ENCODE measurements at places on chromosomes 12 and 14.

GRCh38 chr12:2677142-2677880 lies 117.5 kb upstream of the FKBP4 start:
- DNase-seq: no peak

GRCh38 chr12:46843811-46844210 lies 18.0 kb upstream of the SLC38A4 start:
- DNase-seq: no peak

- no peak for DNase-seq
Observed at GRCh38 chr14:75886636-75887348, 95.0 kb downstream of the TGFB3 start.

- DNase-seq: no peak
Observed at GRCh38 chr14:73463411-73463810, 5.1 kb upstream of the NUMB start.

DNA sequence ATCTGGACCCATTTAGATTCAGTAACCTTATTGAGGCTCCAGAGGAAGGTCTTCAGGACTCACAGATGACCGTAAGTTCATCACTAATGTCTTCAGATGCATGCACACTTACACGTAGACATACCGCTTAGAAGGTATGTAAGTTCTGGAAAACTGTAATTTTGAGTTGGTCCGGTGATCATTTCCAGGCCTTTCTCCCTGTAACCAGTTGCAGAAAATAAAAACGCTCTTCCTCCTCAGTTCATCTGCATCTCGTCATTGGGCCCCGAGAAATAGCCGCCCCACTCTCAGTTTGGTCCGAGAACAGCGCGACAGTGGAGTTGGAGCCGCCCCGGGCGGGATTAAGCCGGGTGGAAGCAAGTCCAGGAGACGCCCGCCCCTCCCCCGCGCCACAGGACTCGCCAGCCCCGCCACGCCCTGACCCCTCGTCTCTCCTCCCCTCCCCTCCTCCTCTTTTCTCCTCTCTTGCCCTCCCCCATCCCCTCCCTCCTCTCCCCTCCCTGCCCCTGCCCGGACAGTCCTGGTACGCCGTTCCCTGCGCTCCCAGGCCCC lies 83.7 kb downstream of the TNFAIP2 start:
- DNase-seq: peak; percentile 71

GRCh38 chr12:113912760-113913329 lies 53.3 kb downstream of the RBM19 start:
- DNase-seq: peak; percentile 55

DNA sequence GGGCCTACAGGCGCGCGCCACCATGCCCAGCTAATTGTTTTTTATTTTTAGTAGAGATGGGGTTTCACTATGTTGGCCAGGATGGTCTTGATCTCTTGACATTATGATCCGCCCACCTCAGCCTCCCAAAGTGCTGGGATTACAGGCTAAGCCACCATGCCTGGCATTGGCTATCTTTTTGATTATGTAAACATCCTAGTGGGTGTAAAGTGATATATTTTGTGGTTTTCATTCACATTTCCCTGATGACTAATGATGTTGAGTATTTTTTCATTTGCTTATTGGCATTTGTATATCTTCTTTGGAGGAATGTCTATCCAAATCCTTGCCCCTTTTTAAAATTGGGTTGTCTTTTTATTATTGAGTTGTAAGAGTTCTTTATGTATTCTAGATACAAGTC lies 16.3 kb downstream of the CREBL2 start:
- no peak for DNase-seq

GRCh38 chr12:6914246-6914946 lies at the start of gene ENO2:
Gene ENO2, plus strand, starts transcription at chr12:6914580. Its CDS starts 1,253 bp downstream, at chr12:6915833.
- DNase-seq: peak; percentile 74

DNA sequence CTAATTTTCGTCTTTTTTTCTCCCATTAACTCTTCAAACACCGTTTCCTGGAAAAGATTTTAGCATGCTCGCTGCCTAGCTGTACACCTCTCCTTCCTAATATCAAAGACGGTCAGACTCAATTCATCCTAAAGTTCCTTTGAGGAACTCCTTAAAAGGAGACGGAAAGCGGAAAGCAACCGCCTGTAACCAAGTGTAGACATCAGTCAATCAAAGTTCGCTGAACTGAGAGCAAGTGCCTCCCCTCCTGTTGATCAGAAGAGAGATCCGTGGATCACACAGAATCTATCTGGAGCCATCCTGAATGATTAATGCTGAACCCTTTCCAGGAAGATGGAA lies 412 bp upstream of the TEP1 start:
- DNase-seq: peak; percentile 36

- peak; percentile 38 for DNase-seq
Observed at GRCh38 chr14:56118611-56119181, 485 bp downstream of the PELI2 start.

DNA sequence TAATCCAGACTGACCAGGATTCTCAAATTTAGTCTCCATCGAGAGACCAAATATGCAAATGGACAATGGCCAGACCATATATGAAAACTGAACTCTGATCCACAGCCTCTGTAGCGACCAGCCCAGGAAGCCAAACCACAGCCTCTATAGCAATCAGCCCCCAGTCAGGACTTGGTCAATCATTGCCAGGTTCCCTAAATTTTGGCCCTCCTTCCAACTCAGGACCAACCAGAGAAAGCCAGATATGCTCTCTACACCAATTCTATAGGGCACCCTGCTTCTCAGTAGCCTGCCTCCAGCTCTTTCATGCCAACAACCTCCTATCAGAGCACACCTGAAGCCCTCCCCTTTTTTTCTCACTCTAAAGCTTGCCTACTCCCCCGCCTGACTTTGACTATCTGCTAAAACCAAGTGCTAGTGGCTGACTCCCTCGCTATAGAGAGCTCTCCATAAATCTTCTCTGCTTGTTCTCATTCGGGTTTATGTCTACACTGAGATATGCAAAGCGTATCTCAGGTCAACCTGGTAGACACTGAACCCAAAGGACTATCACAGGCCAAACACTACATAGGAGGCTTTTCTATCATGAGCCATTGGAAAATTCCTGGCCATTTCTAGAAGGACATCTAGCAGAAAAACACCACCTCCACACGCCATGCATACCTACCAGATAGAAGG lies 110.5 kb upstream of the FUT8 start:
- peak; percentile 36 for DNase-seq

GRCh38 chr12:131367983-131368667 lies 342.8 kb upstream of the SFSWAP start:
- no peak for DNase-seq

- DNase-seq: no peak
Observed at GRCh38 chr12:92255741-92256140, 110.1 kb upstream of the BTG1 start.

GRCh38 chr14:71395151-71395604 lies 487.9 kb downstream of the PCNX1 start:
- no peak for DNase-seq

GRCh38 chr12:68264158-68264855 lies 10.9 kb upstream of the IL22 start:
- no peak for DNase-seq

GRCh38 chr12:101727098-101727497 lies 12.2 kb downstream of the SYCP3 start:
- DNase-seq: no peak

GRCh38 chr12:108213871-108214445 lies 84.9 kb downstream of the WSCD2 start:
- no peak for DNase-seq

Measured in colonic mucosa (tissue), 4 donors.